Stimulated activated CD4-positive, alpha-beta T cell treated with anti-CD3 and anti-CD28 coated beads, Interleukin-4, amount 100 ng/mL, for 4 hours (primary cell): ENCODE measurements at places on chromosomes 2 and 18.

DNA sequence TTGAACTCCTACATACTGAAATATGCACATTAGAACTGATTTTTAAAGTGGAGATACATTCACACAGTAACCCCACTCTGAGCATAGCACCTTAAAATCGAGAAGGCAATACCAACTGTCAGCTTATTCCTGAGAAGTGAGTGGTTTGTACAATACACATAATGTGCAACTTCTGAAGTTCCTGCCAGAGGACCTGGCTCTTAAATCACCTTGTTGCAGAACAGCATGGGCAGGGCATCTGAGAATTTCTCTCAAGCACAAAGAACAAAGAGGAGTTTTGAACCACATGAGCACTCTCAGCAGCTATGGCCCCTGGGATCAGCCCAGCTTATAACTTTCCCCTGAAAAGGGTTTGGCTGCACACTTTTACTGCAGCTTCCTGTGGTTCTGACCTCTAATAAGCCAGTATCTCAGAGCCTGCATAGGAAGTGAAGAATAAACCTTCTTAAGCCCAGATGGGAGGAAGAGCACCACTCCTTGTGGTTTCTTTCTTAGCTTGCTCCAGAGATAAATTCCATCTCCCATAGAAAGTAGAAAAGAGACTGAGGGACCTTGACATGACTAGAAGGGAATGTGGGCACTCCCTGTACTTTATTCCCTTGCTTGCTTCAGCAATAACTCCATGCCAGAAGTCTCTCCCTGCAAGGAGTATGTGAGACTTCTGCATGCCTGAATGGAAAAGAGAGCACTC is 862.3 kb downstream of the SUCLG1 start:
- no peak for DNase-seq

- DNase-seq: no peak
These were observed 117.4 kb upstream of the NABP1 start for GRCh38 chr2:191560411-191560980.

GRCh38 chr2:235511187-235511661 is 17.4 kb downstream of the AGAP1 start:
- DNase-seq: no peak

DNA sequence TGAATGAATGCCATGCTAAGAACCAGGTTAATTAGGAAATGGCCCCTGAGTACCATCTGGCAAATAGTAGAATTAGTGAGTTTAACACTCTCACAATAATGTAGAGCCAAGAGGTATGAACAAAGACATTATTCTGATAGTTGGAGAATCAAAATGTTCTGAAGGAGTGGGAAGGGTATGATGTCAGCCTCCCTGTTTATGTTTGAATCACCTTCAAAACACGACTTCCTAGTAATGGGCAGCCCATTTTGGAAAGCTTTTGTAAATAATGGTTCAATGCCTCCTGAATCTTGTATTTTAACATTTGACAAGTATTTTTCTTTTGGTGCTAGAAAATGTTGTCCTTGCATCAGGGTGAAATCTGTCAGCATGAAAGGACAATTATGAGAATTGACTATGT is 108.3 kb downstream of the DSEL start:
- no peak for DNase-seq

DNA sequence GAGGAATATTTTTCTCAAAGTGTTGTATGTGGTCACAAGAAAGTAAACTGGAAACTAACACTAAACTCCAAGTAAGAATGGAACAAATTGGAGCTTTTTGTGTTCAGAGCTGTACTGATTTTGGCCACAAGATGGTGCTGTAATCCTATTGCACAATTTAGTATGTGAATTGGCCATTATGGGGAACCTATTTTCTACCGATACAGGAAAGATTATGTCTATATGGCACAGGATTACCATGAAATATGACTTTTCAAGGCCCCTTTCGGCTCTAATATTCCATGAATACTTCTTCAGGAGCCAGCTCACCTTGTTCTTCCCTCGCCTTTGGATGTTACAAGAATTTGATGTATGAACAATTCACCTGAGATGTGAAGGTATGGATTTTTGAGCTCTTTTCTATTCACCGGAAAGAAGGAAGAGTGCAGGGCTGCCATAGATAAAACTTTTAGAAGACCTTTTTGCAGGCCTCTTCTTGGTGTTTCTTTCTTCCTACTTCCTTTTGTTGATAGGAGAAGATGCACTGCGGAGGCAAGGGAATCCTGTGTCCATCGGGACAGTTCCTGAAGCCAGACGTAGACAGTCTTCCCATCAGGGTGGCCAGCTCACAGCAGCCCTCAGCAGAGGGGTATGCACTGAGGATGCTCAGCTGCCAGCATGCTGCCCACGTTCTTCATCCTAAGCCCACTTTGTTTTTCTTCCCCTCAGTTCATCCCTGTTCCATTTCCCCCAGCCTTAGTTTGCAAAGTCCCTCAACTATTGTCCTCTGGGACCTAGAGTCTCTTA is 13.3 kb downstream of the MRPL44 start:
- no peak for DNase-seq

DNA sequence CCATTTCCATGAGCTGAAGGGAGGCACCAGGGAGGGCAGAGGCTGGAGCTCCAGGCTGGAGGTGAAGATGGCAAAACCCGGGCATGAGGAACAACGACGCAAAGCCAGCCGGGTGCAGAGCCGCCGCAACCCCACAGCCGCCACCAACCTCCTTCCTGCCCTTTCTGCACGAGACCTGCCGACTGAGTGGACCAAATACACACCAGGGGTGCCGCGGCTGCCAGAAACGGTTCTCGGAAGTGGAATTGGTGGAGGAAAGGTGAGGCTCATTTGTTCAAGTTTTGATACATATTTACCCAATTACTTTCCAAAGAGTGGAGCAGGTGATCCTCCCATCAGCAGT is 8.4 kb upstream of the CIDEA start:
- no peak for DNase-seq

- DNase-seq: no peak
These were observed 40.4 kb downstream of the CYRIA start for GRCh38 chr2:16625201-16625729.

DNA sequence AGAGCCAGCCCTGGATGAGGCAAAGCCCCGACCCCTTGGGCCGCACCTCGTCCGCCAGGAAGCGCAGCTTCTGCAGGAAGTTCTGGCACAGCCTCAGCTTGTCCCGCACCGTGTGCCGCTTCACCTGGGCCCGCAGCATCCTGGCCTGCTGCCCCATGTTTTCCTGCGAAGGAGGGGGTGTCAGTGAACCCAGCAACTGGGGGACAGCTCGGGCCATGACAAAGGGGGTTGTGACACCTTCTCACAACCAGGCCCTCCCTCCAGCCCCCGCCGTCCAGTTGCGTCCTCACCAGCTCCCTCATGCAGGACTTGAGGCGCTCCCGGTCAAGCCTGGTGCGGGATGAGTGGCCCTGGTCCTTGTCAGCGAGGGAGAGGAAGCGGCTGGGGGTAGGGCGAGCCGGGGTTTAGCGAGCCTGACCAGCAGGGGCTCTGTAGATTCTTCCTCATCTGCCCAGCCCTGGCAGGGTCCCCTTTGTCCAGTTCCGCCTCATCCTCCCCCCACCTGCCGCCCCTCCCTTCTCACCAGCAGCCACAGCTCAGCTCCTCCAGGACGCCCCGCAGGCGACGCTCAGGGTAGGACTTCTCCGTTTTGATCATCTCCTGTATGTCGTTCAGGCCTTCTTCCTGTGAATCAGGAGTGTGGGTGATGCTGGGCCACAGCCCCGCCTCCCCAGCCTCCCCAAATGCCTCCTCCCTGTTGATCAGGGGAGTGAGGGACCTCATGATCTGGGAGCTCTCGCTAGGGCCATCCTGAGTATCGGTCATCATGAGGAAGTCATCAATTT is 606 bp downstream of the OTOF start:
- DNase-seq: no peak

DNA sequence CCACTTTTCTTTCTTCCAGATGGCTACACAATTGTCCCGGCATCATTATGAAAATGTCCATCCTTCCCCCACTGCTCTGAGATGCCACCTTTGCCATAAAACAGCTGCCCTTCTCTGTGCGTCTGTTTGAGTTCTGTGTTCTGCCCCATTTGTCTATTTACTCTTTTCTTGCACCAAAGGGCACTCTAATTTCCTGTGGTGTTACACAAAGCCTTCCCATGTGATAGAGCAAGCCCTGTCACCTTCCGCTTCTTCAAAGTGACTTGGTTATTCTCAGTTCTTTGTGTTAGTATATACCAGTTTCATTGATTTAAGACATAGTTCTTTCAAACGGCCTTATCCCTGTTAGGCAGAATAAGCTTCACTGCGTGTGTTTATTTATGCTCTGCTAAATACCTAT is 84.1 kb downstream of the FBXO15 start:
- DNase-seq: no peak

- DNase-seq: no peak
These were observed 75.5 kb downstream of the COPS8 start for GRCh38 chr2:237161189-237161588.

- DNase-seq: no peak
These were observed 179.6 kb downstream of the KLHL29 start for GRCh38 chr2:23564615-23564960.

GRCh38 chr2:85445316-85446295 is 27.1 kb downstream of the SH2D6 start:
- no peak for DNase-seq

GRCh38 chr2:10452956-10453904 is 5.1 kb upstream of the ODC1 start:
- DNase-seq: no peak

DNA sequence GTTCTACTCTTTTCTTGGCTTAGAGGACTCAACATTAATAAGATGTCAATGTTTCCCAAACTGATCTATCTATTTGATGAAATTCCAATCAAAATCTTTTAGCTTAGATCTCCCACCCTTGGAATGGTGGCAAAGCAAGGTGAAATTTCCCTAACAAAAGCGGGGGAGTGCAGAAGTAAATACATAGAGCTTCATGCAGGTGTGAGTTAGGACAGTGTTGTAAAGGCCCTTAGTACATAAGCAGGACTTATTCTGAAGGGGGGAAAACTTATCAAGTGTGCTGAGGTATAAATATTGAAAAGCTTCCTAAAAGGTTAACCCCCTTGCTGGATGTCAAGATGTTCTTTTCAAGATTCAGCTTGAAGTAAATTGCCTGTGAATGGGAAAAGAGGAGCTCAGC is 608.6 kb upstream of the CELF4 start:
- no peak for DNase-seq

DNA sequence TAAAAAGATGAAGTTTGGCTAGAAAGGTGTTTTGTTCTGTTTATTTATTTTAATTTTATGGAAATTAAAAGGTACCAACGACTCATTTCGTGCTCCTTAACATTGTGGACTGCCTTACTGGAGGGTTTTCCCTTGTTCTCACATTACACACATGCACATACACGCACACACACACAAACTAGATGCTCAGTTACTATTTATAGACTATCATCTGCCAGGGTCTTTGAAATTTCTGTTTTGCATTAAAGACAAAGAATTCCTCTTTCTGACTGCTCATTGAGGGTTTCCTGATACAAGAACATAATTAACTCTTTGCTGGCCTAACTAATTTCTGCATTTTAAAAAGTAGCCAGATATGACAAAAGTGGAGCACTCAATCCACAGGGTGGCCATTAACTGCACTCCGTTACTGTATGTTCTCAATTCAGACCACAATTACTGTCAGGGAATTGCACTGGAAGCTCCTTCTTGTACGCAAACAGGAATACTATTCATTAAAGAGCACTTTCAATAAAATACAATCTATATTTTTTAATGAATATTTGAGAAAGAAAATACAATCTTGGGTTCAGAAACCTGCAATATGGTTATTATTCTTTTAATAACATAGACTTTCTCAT is 366.9 kb upstream of the GALNT5 start:
- DNase-seq: no peak

GRCh38 chr18:44143072-44143471 is 537.6 kb upstream of the SETBP1 start:
- DNase-seq: no peak

- DNase-seq: no peak
These were observed 62.4 kb downstream of the ZDBF2 start for GRCh38 chr2:206336861-206337260.

GRCh38 chr2:157257312-157258252 is at the start of gene GALNT5:
Gene GALNT5, plus strand, starts transcription at chr2:157257705. Its CDS starts 378 bp downstream, at chr2:157258083.
- DNase-seq: no peak

- no peak for DNase-seq
These were observed 184.1 kb downstream of the MREG start for GRCh38 chr2:215829261-215829660.

GRCh38 chr2:230158468-230158867 is 61.3 kb downstream of the SP110 start:
- no peak for DNase-seq

DNA sequence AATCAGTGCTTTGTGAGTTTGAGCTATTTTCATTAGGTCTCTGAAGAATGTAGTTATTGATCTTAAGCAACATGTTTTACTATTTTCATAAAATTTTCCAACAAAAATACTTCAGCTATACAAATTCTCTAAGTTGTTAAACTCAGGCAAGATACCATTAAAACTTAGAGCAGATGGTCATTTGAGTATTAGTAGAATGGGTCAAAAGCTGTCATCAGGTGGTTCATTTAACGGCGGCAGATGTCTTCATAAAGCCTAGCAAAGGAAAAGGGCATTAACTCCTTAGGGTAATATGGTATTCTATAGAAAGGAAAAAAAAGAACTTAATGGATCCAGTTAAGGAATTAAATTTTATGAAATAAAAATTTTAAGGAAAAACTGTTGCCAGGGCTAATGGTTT is 19.2 kb downstream of the MIB1 start:
- DNase-seq: no peak

GRCh38 chr2:153071090-153071489 is 352.7 kb downstream of the ARL6IP6 start:
- no peak for DNase-seq

GRCh38 chr2:226970362-226970761 is 134.5 kb downstream of the RHBDD1 start:
- no peak for DNase-seq
